ENCODE measurements at places on chromosomes 2 and 18.

DNA sequence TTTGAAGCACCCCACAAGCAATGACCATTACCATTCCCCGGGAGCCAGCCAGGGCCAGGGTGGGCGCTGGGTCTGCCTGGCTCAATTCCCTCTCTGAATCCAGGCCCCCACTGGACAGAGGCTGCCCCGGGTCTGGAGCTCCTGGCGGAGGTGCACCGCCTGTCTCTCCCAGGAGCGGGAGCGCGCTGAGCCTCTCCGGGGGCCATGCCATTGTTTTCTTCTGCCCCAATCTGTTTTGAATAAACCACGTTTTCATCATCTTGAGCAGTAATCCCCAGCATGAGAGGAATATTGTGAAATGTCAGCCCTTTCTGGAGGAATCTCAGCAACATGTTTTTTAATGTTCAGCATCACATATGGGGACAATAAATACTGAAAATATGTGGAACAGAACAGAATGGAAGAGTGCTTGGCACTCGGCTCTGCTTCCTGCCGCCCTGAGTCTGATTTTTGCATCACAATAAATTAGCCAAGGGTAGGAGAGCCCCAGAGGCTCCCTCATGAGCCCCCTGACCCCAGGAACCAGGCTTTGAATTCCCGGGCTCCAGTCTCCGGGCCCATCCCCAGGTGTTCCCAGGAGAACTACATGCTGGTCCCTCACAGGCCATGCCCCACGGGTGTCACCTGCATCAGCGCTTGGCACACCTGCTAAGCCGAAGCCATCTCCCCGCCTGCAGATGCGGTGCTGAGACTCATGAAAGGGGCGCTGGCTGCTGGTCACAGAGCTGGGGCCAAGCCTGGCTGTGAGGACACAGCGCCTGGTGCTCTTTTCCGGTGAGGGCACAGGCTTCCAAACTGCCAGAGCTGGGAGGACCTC lies 88.8 kb downstream of the INHBB start:
- DNase-seq, result no peak

GRCh38 chr2:95382192-95382591 lies 20.3 kb upstream of the FAHD2A start:
- no peak for DNase-seq

- no peak for DNase-seq
Measured at GRCh38 chr2:161096336-161096735, 63.9 kb upstream of the TANK start.

DNA sequence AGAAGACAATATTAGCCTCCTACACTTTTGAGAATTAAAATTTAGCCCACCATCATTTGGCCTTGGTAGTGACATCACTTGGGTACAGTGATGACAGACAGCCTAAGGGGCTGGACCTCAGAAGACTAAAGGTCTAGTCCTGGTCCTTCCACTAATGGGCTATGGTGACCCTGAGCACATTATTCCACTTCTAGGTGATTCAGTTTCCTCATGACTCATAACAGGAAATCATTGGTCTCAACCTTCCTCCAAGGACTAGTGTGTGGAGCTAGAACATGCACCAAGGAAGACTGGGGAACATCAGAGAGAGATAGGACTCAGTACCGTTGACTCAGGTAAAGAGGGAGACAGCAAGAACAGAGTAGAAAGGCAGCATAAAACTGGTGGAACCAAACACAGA lies 64.0 kb downstream of the TFCP2L1 start:
- no peak for DNase-seq

- no peak for DNase-seq
Measured at GRCh38 chr2:191253476-191253875, 8.3 kb downstream of the MYO1B start.

DNA sequence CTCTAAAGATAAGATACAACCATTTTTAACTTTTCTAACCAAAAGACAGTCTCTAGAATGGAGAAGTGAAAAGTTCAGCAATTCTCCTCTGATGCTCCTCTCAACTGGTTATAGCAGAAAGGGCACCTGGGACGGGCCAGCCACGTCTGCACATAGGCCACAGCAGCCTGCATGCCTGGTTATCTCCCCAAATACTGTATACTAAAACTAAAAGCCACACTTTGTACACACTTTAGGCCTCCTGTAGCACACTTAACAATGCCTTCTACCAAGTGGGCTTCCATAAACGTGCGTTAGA lies 179.1 kb downstream of the ANKRD44 start:
- DNase-seq, result no peak

DNA sequence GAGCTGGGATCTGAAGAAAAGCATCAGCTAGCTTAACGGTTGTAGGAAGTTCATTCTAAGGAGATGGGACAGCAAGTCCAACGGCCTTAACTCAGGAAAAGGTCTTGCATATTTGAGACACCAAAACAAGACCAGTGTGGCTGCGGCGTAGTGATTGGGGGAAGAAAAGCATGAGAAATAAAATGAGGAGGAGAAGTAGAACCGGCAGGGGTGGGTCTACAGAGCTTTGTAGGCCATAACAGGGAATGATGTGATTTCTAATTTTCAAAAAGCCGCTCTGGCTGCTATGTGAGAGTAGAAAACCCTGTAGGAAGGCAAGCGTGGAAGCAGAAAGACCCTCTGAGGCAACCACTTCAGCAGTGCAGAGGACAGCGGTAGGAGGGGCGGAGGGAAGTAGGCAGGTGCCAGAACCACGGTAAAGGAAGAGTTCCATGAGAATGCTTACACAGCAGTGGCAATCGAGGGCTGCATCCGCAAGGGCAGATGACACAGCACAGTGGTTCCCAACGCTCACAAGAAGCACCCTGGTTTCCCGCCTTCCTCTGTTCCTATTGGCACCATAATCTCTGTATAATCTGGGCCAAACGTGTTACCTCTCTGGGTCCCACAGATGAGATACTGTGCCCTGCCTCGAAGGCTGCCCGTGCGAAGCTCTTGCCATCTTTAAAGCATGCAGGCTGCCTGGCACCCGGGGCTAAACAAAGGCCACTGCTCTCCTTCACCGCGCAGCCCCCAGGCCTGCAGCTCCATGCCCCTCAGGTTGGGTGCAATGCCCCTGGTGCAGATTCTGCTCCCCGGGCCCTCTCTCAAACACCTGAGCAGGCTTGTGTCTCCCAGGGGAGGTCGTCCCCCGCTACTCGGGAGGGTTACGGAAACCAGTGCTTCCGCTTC lies 795 bp downstream of the ANKRD39 start:
- DNase-seq, result peak; percentile 69

DNA sequence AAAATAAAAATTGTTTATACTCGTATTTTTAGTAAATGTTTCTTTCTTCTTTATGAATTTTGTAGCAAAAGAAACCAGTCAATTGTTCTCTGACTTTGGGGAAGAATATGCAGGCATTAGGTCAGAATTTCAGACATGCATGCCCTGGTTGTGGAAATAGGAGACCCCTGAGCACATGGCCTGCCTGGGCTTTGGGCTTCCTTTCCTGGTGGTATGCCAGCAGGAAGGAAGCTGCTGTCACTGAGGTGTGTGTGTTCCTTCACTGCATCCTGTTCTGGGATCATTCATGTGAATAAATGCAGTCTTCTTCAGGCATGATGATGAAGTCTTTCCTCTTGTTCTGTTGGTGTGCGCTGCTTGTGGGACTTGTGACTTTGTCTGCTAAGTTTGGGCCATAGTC lies 920.2 kb upstream of the VRK2 start:
- DNase-seq, result no peak

DNA sequence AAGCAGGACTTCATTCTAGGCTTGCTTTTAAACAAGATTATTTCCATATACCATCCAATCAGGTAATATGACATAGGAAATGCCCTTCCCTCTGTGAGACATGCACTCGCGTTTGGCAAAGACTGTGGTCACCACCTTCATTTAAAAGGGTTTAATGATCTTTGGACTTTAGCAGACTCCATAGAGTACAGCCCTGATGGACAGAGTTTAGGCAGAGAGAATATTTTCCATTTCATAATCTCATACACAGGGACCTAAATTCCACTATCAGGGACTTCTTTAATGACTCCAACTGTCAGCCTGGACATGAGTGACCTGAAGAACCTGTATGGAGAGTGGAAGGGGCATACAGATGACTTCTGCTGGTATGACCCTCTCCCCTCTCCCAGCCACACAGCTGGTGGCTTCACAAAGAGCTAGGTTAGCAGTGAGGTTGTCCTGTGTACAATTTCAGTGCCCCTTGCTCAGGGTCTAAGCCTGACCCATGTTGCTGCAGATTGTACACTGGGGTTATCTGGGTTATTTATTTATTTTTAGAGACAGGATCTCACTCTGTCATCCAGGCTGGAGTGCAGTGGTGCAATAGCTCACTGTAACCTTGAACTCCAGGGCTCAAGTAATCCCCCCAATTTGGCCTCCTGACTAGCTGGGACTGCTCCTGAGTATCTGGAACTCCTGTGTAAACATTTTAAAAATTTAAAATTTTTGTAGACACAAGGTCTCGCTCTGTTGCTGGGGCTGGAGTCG lies 59.2 kb downstream of the PTPRM start:
- DNase-seq, result no peak

DNA sequence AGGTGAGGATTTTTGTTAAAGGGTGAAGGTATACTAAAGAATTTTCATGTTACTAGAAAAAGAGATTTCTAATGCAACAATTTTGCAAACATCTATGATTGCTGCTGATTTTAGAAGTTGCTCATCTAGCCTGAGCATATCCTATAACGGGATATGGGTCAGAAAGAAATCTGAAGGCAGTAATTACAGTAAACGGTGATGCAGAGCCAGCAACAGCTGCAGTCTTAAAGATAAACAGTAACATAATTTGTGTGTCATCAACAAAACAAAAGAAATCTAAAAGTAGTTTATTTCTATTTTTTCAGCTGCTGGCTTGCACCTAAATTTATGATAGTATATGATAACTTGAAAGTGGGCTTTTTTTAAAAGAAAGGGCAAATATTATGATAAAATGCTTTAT lies 215.7 kb downstream of the SLC4A10 start:
- DNase-seq, result no peak

GRCh38 chr2:202932425-202933138 lies 20.5 kb downstream of the CARF start:
- DNase-seq, result no peak

- DNase-seq, result no peak
Measured at GRCh38 chr2:124316881-124317605, 292.0 kb downstream of the CNTNAP5 start.

DNA sequence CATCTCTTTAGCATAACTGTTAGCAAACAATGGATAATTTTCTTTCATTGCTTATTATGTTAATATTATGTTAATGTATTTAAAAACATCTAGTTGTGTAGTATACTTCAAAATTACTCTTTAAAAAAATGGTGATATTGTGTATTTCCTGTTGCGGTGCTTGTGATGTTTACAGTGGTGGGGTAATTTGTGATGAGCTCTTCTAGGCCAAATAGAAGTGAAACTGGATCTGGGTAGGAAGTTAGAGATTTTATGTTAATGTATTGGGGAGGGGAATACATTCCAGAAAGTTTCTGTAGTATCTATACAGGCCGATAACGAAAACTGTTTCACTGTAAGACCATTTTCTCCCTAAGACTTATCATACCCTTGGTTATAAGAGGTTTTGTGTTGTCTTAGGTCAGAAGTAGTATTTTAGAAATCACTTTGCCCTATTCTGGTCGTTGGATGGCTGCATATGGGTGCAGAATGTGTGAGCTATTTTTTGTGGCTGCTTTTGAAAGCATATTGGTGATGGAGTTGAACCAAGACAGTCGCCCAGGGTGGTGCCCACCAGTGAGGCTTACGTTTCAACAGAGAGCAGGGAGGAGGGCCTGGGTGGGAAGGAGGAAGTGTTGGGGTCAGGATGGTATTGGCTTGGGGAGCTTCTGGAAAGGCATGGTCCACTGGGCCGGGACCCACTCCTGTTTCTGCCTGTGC lies 5.8 kb downstream of the TSHZ1 start:
- no peak for DNase-seq

DNA sequence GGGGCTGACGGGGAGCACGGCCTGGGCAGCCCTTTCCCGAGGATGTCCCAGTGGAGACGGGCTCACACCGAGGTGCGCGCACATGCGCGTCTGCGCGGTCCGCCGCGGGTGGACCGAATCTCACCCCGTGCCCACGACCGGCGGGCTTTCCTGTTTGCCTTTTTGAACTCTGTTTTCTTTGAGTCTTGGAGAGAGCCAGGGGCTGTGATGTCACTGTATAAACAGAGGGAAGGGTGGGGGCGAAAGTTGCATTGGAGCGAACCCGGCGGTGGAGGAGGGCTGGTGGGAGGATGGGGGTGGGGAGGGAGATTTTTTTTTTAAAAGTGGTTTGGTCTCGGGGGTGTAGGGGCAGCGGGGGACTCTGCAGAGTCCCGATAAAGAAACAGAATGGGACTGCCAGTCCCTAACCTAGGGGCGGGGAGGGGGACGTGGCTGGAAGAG lies 141.2 kb upstream of the CTAGE1 start:
- DNase-seq, result no peak

DNA sequence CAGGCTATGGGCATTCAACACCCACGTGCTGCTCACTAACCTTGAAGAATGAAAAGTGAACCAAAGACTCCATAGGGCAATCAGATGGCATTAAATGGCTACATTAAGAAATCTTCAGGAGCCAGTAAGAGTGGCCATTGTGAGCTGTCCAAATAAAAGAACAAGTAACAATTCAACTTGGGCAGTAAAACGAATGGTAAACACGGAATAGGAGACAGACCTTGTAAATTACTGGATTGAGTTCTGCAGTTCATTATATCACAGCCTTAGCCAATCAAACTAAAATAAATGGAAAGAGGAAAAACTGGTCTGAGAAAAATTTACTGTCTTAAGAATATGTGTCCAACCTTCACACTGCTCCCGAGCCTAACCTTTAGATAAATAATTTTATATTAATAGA lies 306.5 kb upstream of the ZNF521 start:
- no peak for DNase-seq

GRCh38 chr18:55384551-55385275 lies 203.3 kb downstream of the TCF4 start:
- peak; percentile 39 for DNase-seq

All from NB4 (cell line).